ENCODE measurements at places on chromosomes 3 and 15.
A peak's percentile ranks its signal among the peaks of the same experiment; 100 is the strongest.

- peak overlapping the region; percentile 99 for H3K4me3 ChIP-seq
- H3K27ac ChIP-seq, result peak overlapping the region; percentile 75
- H3K27me3 ChIP-seq, result no peaks in the 10 kb centered on the region
Observed at GRCh38 chr15:72375501-72375845, 341 bp downstream of the HEXA start.

DNA sequence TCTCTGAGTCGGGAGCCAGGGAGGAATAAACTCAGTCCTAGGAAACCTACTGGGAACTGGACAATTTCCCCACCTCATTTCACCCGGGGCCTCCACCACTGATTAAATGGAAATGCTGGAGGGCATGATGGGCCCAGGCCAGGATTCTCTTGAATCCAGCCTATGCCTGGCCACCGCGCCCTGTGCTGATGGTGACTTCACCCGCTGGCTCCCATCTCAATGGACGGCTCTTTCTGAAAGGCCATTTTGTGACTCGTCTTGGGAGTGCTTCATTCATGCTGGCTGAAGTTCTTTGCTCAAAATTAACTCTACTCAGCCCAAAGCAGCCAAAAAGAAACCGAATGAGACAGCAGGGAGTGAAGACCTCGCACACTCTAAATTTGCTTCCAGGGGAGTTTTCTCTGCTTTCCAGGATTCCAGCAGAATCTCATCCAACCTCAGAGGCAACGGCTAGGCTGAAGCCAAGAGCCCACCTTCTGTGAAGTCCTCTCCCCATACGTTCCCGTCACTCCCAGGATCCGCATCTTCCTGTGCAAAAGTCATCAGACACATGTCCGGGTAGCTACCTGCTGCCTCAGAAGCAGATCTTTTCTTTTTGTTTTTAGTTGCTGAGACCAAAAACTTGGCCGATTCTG, 266.0 kb upstream of the ICE2 start:
- H3K4me1 ChIP-seq, result no peaks in the 10 kb centered on the region
- no peak for DNase-seq
- H3K4me3 ChIP-seq, result no peak overlapping the region
- H3K27ac ChIP-seq, result no peak overlapping the region
- H3K36me3 ChIP-seq, result no peaks in the 10 kb centered on the region

- H3K27me3 ChIP-seq, result no peaks in the 10 kb centered on the region
- H3K4me1 ChIP-seq, result no peaks in the 10 kb centered on the region
- no peaks in the 10 kb centered on the region for H3K36me3 ChIP-seq
- DNase-seq, result no peak
Observed at GRCh38 chr15:48722764-48723661, 77.5 kb upstream of the FBN1 start.

- H3K36me3 ChIP-seq, result no peaks in the 10 kb centered on the region
- no peak overlapping the region for H3K27ac ChIP-seq
- no peaks in the 10 kb centered on the region for H3K27me3 ChIP-seq
- no peaks in the 10 kb centered on the region for H3K4me1 ChIP-seq
Observed at GRCh38 chr15:29312387-29312786, 42.8 kb upstream of the NSMCE3 start.

GRCh38 chr3:174202561-174202960, 656.6 kb upstream of the NAALADL2 start:
- H3K4me1 ChIP-seq, result no peaks in the 10 kb centered on the region
- H3K36me3 ChIP-seq, result no peaks in the 10 kb centered on the region

GRCh38 chr15:31478702-31479221, 152.1 kb downstream of the KLF13 start:
- H3K27ac ChIP-seq, result no peak overlapping the region
- no peak for DNase-seq
- H3K36me3 ChIP-seq, result no peaks in the 10 kb centered on the region
- no peaks in the 10 kb centered on the region for H3K27me3 ChIP-seq
